ENCODE measurements at places on chromosomes 2 and 18. TPM values are rescaled to one million over a fixed set of nuclear protein-coding genes. Genes with fewer than 3 reads are reported as not detected.

FAM161A gene
- total RNA-seq: 2.1 TPM

TFPI gene
- 1.2 TPM for total RNA-seq

MDH1B gene
- total RNA-seq: 0.54 TPM

TMEM163 gene
- total RNA-seq: 0.71 TPM

NBEAL1 gene
- 12.6 TPM for total RNA-seq

EVX2 gene
- total RNA-seq: not detected

CROCC2 gene
- not detected for total RNA-seq

Data from naive thymus-derived CD4-positive, alpha-beta T cell (primary cell).